ENCODE measurements at places on chromosomes 3 and 15.

GRCh38 chr3:183094711-183095110 is 4.6 kb downstream of the MCCC1 start:
- no peak overlapping the region for H3K4me3 ChIP-seq
- H3K4me1 ChIP-seq: peaks cover 7% of the 10 kb centered on the region
- no peak for DNase-seq
- H3K27ac ChIP-seq: no peak overlapping the region
- H3K27me3 ChIP-seq: no peaks in the 10 kb centered on the region

DNA sequence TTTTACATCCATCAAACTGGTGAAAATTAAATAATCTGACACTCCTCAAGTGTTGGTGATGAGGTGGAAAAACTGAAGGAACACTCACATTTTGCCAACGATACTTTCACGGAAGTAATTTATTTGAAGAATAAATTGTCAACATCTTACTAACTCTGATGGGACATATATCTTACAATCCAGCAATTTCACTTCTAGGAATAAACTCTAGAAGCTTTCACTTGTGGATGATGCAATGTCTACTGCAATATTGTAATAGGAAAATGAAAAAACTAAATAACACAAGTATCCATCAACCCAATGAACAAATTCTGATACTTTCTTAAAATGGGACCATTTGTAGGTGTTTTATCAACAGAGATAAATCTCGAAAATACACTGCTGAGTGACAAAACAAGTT is 16.2 kb upstream of the LIPC start:
- H3K36me3 ChIP-seq: no peaks in the 10 kb centered on the region
- H3K27ac ChIP-seq: no peak overlapping the region
- no peak for DNase-seq
- no peaks in the 10 kb centered on the region for H3K27me3 ChIP-seq

- no peaks in the 10 kb centered on the region for H3K27me3 ChIP-seq
- DNase-seq: no peak
- H3K36me3 ChIP-seq: no peaks in the 10 kb centered on the region
- H3K4me3 ChIP-seq: no peak overlapping the region
- no peak overlapping the region for H3K27ac ChIP-seq
- H3K4me1 ChIP-seq: no peaks in the 10 kb centered on the region
Measured at GRCh38 chr15:53539878-53540277, 219.6 kb downstream of the WDR72 start.

- DNase-seq: no peak
- no peaks in the 10 kb centered on the region for H3K36me3 ChIP-seq
- H3K27ac ChIP-seq: no peak overlapping the region
- H3K27me3 ChIP-seq: no peaks in the 10 kb centered on the region
- H3K4me1 ChIP-seq: no peaks in the 10 kb centered on the region
Measured at GRCh38 chr3:161754420-161755053, 257.9 kb downstream of the OTOL1 start.

- H3K4me1 ChIP-seq: no peaks in the 10 kb centered on the region
- H3K36me3 ChIP-seq: no peaks in the 10 kb centered on the region
- no peak overlapping the region for H3K27ac ChIP-seq
- no peaks in the 10 kb centered on the region for H3K27me3 ChIP-seq
- H3K4me3 ChIP-seq: no peak overlapping the region
Measured at GRCh38 chr15:27175472-27176153, 204.6 kb downstream of the GABRG3 start.
